ENCODE measurements at places on chromosomes 5 and 9. TPM values are rescaled to one million over a fixed set of nuclear protein-coding genes. Genes with fewer than 3 reads are reported as not detected.

Gene MYO10
- total RNA-seq: 0.21 TPM

DNA sequence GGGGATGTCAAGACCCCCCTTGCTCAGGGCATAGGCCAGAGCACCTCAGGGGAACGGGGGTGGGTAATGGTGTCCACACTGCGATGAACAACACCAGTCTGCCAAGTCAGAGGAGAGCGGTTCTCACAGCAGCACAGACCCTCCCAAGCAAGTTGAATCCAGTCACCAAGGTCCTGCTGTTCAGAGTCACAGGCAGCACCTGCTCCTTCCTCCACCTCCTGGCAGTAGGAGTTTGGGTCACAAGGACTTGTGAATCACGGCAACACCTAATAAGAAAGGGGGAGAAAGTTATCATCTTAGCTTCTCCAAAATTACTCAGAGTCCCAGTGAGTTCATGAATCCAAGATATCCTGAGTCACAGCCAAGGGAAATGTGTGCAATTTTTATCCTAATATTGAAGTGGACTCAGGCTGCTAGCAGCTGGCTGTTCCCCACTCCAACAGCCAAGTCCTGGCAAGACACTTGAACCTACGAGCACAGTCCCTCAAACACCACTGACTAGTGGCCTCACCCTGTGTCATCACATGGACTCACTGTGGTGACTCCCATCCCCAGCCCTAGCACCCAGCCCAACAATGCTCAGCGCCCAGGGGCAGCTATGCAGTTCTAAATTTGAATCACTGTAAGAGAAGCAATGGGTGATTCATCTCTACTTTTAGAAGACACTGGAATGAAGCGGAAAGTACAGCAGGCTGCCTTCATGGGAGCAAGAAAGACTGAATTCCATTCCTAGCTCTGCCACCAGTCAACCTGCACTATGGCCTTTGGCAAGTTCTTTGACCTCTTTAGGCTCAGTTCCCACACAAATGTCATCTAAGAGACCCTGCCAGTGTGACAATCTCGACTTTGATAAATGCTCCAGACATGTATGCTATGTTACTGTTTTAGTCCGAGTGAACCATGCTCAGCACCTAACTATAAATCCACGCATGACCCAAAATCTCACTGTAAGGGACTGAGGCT, 113.7 kb downstream of the KLHL3 start:
- no peaks in the 10 kb centered on the region for H3K27me3 ChIP-seq
- no peaks in the 10 kb centered on the region for H3K36me3 ChIP-seq
- DNase-seq: no peak
- no peak overlapping the region for H3K4me3 ChIP-seq
- H3K27ac ChIP-seq: no peak overlapping the region
- no peaks in the 10 kb centered on the region for H3K4me1 ChIP-seq

Gene ALDH1A1
- total RNA-seq: not detected

Gene PLAC8L1
- not detected for total RNA-seq

Gene PRPF4
- total RNA-seq: 48.7 TPM

Gene C1QTNF2
- not detected for total RNA-seq

GRCh38 chr9:131226226-131226625, 50.1 kb downstream of the FAM78A start:
- no peak overlapping the region for H3K4me3 ChIP-seq
- H3K36me3 ChIP-seq: peaks cover 10% of the 10 kb centered on the region
- no peaks in the 10 kb centered on the region for H3K27me3 ChIP-seq
- no peak overlapping the region for H3K27ac ChIP-seq
- no peaks in the 10 kb centered on the region for H3K4me1 ChIP-seq

GRCh38 chr9:83976372-83976771, 3.6 kb downstream of the HNRNPK start:
- H3K27me3 ChIP-seq: no peaks in the 10 kb centered on the region
- no peak overlapping the region for H3K4me3 ChIP-seq
- peaks cover 51% of the 10 kb centered on the region for H3K4me1 ChIP-seq
- peak overlapping the region; percentile 99 for H3K27ac ChIP-seq

Gene GPR151
- not detected for total RNA-seq

- no peak for DNase-seq
- no peak overlapping the region for H3K27ac ChIP-seq
- H3K4me1 ChIP-seq: no peaks in the 10 kb centered on the region
- no peaks in the 10 kb centered on the region for H3K36me3 ChIP-seq
Observed at GRCh38 chr5:171521219-171521633, 101.8 kb downstream of the FGF18 start.

- no peaks in the 10 kb centered on the region for H3K36me3 ChIP-seq
- DNase-seq: no peak
- H3K27me3 ChIP-seq: peaks cover 2% of the 10 kb centered on the region
- H3K27ac ChIP-seq: no peak overlapping the region
Observed at GRCh38 chr5:161284445-161284844, 262.1 kb downstream of the GABRB2 start.

- no peak for DNase-seq
- H3K4me1 ChIP-seq: peaks cover 22% of the 10 kb centered on the region
- peaks cover 33% of the 10 kb centered on the region for H3K36me3 ChIP-seq
Observed at GRCh38 chr9:92715488-92716231, 45.7 kb upstream of the IPPK start.

Gene IFNK
- total RNA-seq: not detected

GRCh38 chr9:125258832-125259534, 2.6 kb upstream of the GAPVD1 start:
- DNase-seq: no peak
- peaks cover 28% of the 10 kb centered on the region for H3K4me1 ChIP-seq
- H3K4me3 ChIP-seq: no peak overlapping the region
- peaks cover 2% of the 10 kb centered on the region for H3K27me3 ChIP-seq
- no peak overlapping the region for H3K27ac ChIP-seq

Gene TMED9
- 144 TPM for total RNA-seq

- peaks cover 7% of the 10 kb centered on the region for H3K27me3 ChIP-seq
- H3K4me3 ChIP-seq: no peak overlapping the region
- H3K36me3 ChIP-seq: no peaks in the 10 kb centered on the region
- no peak for DNase-seq
- H3K4me1 ChIP-seq: no peaks in the 10 kb centered on the region
Observed at GRCh38 chr5:73603998-73604397, 22.0 kb upstream of the ARHGEF28 start.

GRCh38 chr9:133129001-133129795, 8.2 kb upstream of the RALGDS start:
- peaks cover 12% of the 10 kb centered on the region for H3K36me3 ChIP-seq
- H3K4me1 ChIP-seq: peaks cover 84% of the 10 kb centered on the region
- DNase-seq: no peak
- peak overlapping the region; percentile 100 for H3K27ac ChIP-seq
- peak overlapping the region; percentile 93 for H3K4me3 ChIP-seq

DNA sequence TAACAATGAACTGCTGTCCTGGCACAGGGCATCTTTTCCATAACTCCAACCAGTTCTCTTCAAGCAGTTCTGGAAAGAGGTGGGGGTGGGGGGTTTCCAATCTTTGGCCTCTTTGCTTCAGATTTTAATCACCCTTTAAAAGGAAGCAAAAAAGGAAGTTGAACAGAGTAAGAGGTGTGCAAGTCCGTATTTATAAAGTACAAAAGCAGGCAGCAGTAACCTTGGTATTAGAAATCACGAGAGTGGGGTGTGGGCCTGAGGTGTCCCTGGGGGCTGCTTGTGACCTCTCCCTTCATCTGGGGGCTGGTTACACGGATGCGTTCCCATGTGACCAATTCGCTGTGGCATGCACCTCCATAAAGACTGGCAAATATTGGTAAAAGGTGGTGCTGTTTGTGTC, 70.5 kb downstream of the PTCH1 start:
- no peak for DNase-seq
- peaks cover 8% of the 10 kb centered on the region for H3K36me3 ChIP-seq
- H3K27me3 ChIP-seq: no peaks in the 10 kb centered on the region
- H3K4me1 ChIP-seq: peaks cover 4% of the 10 kb centered on the region

DNA sequence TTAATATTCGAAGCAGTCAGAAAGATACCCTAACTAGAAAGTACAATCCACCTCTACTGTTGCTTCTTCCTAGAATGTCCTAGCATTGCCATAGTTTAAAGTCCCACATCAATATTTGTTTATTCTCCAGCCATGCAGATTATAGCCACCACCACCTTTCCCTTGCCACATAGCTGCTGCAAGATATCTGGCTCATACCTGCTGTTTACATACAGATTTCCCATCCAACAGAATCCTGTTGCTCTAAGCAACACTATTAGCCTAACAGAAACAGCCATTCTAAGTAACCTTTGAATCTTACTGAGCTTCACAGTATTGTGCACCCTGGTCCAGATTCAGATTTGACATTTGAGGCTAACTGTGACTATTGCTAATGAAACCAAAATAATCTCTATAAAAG, 45.6 kb downstream of the GNAQ start:
- no peak overlapping the region for H3K27ac ChIP-seq
- H3K4me1 ChIP-seq: peaks cover 57% of the 10 kb centered on the region
- H3K27me3 ChIP-seq: no peaks in the 10 kb centered on the region
- H3K4me3 ChIP-seq: no peak overlapping the region
- no peak for DNase-seq

Gene HTR1A
- total RNA-seq: not detected

DNA sequence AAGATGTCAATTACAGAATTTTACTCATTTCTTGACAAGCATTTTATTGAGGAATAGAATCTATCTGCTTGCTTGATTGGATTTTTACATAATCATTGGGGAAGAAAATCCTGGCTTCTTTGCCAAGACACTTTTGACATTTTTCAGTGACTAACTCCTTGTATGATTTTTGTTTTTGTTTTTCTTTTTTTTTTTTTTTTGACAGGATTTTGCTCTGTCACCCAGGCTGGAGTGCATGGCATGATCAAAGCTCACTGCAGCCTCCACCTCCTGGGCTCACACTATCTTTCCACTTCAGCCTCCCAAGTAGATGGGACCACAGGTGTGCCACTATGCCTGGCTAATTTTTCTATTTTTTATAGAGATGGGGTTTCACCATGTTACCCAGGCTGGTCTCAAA, 672.3 kb upstream of the RGMB start:
- no peaks in the 10 kb centered on the region for H3K36me3 ChIP-seq
- H3K4me1 ChIP-seq: no peaks in the 10 kb centered on the region
- H3K27ac ChIP-seq: no peak overlapping the region
- peaks cover 2% of the 10 kb centered on the region for H3K27me3 ChIP-seq
- DNase-seq: no peak
- no peak overlapping the region for H3K4me3 ChIP-seq

Gene ENTREP1
- not detected for total RNA-seq

Gene IFNA21
- not detected for total RNA-seq

GRCh38 chr9:131745610-131746009, 5.7 kb upstream of the RAPGEF1 start:
- no peaks in the 10 kb centered on the region for H3K36me3 ChIP-seq
- H3K27me3 ChIP-seq: no peaks in the 10 kb centered on the region
- DNase-seq: no peak
- peaks cover 29% of the 10 kb centered on the region for H3K4me1 ChIP-seq

DNA sequence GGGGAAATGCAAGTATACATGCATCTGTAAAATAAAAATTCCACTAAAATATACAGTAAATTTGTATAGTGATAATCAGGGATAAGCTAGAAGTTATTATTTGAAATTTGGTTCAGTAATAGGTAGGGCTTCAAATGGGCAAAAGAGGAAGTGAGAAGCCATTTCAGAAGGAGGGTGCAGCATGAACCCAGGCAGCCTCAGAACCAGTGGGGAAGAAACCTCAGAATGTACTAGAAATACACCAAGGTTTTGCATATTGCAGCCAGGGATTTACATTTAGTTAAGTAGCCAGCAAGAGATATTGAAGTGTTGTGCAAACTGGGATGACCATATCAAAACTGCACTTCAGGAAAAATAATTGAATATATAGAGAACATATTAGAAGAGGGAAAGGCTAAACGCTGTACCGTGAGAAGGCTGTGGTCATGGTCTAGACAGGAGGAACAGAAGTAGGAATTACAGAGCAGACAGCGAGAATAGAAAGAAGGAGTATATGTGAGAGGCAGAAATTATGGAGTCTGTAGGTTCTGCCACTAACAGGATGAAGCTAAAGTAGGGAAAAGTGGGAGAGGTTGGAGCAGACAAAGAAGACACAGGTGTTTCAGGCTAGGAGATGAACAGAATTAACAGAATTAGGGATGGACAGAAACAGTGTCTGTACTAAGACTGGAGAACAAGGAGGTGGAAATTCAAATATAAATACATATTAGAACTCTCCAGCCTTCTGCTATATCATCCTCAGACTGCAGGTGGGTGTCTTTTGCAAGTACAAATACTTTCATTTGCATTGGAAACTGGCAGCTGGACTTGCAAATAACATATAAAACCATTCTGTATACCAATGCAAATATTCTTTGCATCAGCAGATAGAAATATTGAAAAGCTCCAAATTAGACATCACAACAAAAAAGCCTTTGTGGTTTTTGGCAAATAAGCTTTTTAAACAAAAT, 335.6 kb downstream of the ZNF608 start:
- H3K4me3 ChIP-seq: no peak overlapping the region
- no peaks in the 10 kb centered on the region for H3K27me3 ChIP-seq
- H3K27ac ChIP-seq: no peak overlapping the region
- no peaks in the 10 kb centered on the region for H3K4me1 ChIP-seq

GRCh38 chr9:82593501-82593900, 469.4 kb downstream of the RASEF start:
- no peaks in the 10 kb centered on the region for H3K27me3 ChIP-seq
- no peaks in the 10 kb centered on the region for H3K4me1 ChIP-seq
- DNase-seq: no peak
- no peak overlapping the region for H3K27ac ChIP-seq
- no peak overlapping the region for H3K4me3 ChIP-seq

- H3K36me3 ChIP-seq: peaks cover 2% of the 10 kb centered on the region
- DNase-seq: no peak
Observed at GRCh38 chr5:131533836-131534235, 101.2 kb downstream of the RAPGEF6 start.

Gene TAF11L3
- total RNA-seq: not detected

Gene SNCAIP
- total RNA-seq: not detected

DNA sequence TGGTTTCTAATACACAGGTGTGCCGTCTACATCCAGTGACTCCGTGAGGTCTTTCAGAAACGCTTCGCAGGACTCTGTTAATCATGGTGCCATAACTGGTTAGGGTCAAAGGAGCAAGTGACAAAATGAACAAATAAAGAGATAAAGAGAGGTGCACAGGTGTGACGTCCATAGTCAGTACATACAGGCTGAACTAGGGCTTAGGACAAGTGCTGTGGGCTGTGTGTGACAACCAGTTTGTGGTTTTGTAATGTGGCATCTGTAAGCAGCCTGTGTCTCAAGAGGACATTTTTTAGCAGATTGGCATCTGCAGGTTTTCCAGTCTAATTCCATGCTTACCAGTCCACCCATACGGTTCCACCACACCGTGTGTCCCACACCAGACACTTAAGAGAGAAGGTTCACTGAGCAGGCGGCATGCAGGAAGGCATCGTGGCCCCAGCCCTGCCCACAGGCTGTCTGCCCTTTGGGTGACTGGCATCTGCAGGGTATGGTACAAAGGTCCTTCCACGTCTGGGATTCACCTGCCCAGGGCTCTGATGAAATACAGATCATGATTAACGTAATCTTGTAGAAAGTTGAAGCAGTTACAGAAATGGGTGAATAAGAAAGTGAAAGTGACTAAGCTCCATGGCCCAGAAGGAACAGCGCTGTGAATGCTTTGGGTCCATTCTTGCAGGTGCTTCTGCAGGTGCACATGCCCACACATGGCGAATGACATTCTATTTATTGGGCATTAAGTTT, 26.9 kb downstream of the SRD5A1 start:
- H3K4me3 ChIP-seq: no peak overlapping the region
- H3K4me1 ChIP-seq: peaks cover 6% of the 10 kb centered on the region
- peaks cover 42% of the 10 kb centered on the region for H3K36me3 ChIP-seq
- H3K27ac ChIP-seq: no peak overlapping the region
